Mesothelial cell of epicardium (in vitro differentiated cells): ENCODE measurements at places on chromosomes 2 and 18. TPM values are rescaled to one million over a fixed set of nuclear protein-coding genes. Genes with fewer than 3 reads are reported as not detected.

Gene MYO1B
- total RNA-seq, result 74.6 to 81.6 TPM (median 80.2 TPM) in 3 replicates

Gene EGR4
- total RNA-seq, result 0.34 to 0.49 TPM (median 0.36 TPM) in 3 replicates

Gene CERS6
- total RNA-seq, result 66.1 to 67.4 TPM (median 66.5 TPM) in 3 replicates

Gene KCNJ13
- 0.35 to 0.60 TPM (median 0.41 TPM) in 3 replicates for total RNA-seq

Gene MC5R
- total RNA-seq, result not detected in 3 replicates

Gene NCK2
- total RNA-seq, result 57.5 to 59.5 TPM (median 58.9 TPM) in 3 replicates

Gene TXNDC2
- total RNA-seq, result 0.29 TPM in 1 of 3 replicates, not detected in the others

Gene AOX1
- 1.6 to 2.4 TPM (median 2.2 TPM) in 3 replicates for total RNA-seq

Gene TDRD15
- total RNA-seq, result not detected in 3 replicates

Gene FAM237A
- not detected in 3 replicates for total RNA-seq

Gene OTX1
- total RNA-seq, result 0.71 to 1.1 TPM (median 0.87 TPM) in 3 replicates

Gene SLC5A7
- 0.11 TPM in 1 of 3 replicates, not detected in the others for total RNA-seq

Gene RIT2
- total RNA-seq, result 0.57 TPM in 1 of 3 replicates, not detected in the others

Gene SPATS2L
- 78.6 to 84.8 TPM (median 83.7 TPM) in 3 replicates for total RNA-seq

Gene GALNT5
- 0.89 to 1.3 TPM (median 1.1 TPM) in 3 replicates for total RNA-seq

Gene ST3GAL5
- total RNA-seq, result 23.2 to 28.6 TPM (median 25.8 TPM) in 3 replicates

Gene HAAO
- total RNA-seq, result 23.3 to 25.7 TPM (median 25.0 TPM) in 3 replicates

Gene CCBE1
- 68.0 to 80.6 TPM (median 71.1 TPM) in 3 replicates for total RNA-seq

Gene ZBTB7C
- total RNA-seq, result 7.0 to 9.1 TPM (median 7.4 TPM) in 3 replicates

Gene RESP18
- total RNA-seq, result not detected in 3 replicates

Gene TAF4B
- total RNA-seq, result 3.7 to 4.2 TPM (median 3.8 TPM) in 3 replicates

Gene PDE1A
- total RNA-seq, result 1.2 to 1.9 TPM (median 1.6 TPM) in 3 replicates

Gene UGT1A3
- total RNA-seq, result not detected in 3 replicates

Gene UGT1A5
- total RNA-seq, result not detected in 3 replicates

Gene PRPF40A
- total RNA-seq, result 132 to 147 TPM (median 134 TPM) in 3 replicates

Gene AGXT
- not detected in 3 replicates for total RNA-seq

Gene GCG
- 0.29 to 0.36 TPM in 2 of 3 replicates, not detected in the other for total RNA-seq

Gene TTN
- 0.84 to 1.2 TPM (median 1.0 TPM) in 3 replicates for total RNA-seq

Gene TXNL1
- total RNA-seq, result 75.9 to 77.3 TPM (median 76.9 TPM) in 3 replicates

Gene TWIST2
- total RNA-seq, result 17.8 to 19.6 TPM (median 18.6 TPM) in 3 replicates

Gene IL1B
- total RNA-seq, result 1.3 to 1.7 TPM (median 1.4 TPM) in 3 replicates

Gene DNAJC5G
- total RNA-seq, result 0.18 to 0.27 TPM in 2 of 3 replicates, not detected in the other
